Bronchial epithelial cell (primary cell): ENCODE measurements at places on chromosomes 5 and 9.
A peak's percentile ranks its signal among the peaks of the same experiment; 100 is the strongest.

DNA sequence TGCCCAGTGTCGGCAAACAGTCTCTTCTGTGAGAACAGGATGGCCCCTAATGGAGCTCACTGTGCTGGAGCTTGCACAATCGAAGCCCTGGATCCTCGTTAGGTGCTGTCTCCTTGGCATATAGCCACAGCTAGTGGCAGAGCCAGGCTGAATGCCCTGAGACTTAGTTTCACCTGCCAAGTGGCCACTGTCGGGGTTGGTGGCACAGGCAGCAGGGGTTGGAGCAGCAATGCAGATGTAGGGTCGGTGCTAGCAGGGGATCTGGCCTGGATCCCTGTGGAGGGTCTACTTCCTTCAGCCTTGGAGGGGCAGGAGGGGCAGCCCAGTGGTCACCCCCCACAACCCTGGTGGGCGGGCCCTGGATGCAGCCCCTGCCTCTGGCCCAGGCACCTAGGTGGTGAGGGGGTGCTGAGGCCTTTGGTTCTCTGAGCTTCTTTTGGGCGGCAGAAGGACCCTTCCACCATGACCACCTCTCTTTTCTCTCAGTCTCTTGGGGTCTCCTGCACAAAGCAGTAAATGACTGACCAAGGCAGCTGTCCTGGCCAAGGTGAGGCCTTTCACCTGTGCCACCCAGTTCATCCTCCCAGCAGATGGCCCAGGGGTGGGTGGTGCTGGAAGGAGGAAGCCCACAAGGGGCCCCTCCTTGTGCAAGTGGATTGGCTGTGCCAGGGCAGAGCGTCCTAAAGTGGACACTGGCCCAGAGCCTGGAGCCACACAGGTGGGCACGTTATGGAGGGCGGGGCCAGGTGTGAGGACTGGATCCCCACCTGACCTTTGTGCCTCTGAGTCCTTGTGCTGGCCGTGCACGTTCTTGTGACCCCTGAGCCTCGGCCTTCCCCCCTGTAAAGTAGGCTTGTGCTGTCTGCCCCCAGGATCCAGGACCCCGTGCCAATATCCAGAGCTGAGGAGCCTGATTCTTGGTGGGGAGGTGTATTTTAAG, 44.8 kb downstream of the PHF2 start:
- DNase-seq = no peak

- DNase-seq = peak; percentile 92
These were observed 140.9 kb downstream of the NR3C1 start for GRCh38 chr5:143262393-143263174.

DNA sequence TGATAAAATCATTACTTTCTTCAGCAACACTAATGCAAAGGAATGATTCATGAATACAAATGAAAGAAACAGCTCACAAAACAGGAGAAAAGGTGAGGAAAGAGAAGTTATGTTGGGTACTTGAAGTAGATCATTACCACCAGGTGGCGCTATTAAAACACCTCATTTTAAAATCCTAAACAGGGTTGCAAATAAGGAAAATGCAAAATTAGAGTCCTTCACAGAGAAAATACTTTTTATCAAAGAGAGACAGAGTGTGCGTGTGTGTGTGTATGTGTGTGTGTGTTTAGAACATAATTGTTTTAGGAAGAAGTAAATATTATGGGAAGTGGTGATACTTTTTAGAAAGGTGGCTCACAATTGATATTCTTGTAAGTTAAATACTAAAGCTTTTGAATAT, 49.5 kb upstream of the CD180 start:
- peak; percentile 84 for DNase-seq

- DNase-seq = no peak
These were observed 71.3 kb upstream of the HTR4 start for GRCh38 chr5:148725675-148726074.
